ENCODE measurements at places on chromosomes 1 and 21.

DNA sequence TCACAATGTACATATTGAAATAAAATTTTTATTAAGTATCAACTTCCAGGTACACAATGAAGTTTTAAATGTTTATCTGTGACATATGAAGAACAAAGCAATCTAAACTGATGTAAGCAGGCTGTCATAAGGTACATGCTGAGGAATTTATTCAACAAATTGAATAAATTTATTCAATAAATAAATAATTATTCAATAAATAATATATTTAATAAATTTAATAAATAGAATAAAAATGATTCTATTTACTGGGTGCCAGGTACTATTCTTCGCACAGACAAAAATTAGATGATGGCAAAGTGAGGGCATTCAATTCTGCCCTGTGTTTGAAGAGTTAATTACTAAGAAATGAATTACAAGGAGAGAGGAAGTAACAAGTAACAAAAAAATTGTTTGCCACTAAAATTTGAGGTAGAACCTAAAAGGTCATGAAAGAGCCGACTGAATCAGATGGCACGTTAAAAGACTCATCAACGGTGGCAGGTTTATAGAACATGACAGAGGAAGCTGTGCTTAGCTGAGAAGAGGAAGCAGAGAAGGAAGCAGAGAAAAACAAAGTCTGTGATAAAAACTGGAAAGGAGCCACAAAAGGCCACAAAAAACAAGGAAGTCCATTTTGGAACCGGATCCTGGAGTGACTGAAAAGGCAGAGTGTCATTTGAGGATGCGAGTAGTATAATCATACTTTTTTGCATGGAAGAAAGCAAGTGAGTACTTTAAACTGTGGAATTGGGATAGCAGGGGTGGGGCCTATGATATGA lies 2.2 kb upstream of the USP24 start:
- no peak for DNase-seq

GRCh38 chr1:49166031-49166430 lies 389.3 kb upstream of the BEND5 start:
- no peak for DNase-seq

GRCh38 chr1:234885601-234886000 lies 243.0 kb downstream of the TOMM20 start:
- no peak for DNase-seq

- DNase-seq, result no peak
These were observed 224.8 kb downstream of the SIPA1L2 start for GRCh38 chr1:232404981-232405731.

DNA sequence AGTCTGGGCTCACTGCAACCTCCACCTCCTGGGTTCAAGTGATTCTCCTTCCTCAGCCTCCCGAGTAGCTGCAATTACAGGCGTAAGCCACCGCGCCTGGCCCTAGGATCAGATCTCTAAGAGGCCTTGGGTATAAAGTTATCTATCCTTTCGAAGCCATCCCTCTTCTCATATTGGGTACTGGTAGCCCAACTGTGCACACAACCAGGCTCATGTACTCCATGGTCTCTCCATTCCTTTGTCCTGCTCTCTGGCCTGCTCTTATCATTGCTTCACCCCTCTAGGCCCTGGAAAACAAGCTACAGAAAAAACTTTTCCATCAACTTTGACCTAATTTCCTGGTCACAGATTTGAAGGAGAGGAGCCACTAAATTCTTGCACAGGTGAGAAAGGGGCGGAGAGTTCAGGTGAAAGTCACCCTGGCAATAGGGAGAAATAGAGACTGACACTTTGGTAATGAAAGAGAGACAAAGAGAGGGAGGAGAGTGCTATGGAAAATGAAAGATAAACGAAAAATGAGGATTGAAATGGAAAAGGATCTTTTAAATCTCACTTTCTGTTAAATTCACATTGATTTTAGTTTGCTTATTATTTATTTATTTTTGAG lies 6.0 kb downstream of the TXNIP start:
- DNase-seq, result no peak

- no peak for DNase-seq
These were observed 28.6 kb upstream of the DUSP23 start for GRCh38 chr1:159752135-159752580.

- no peak for DNase-seq
These were observed 61.7 kb downstream of the ACP6 start for GRCh38 chr1:147608596-147608995.

DNA sequence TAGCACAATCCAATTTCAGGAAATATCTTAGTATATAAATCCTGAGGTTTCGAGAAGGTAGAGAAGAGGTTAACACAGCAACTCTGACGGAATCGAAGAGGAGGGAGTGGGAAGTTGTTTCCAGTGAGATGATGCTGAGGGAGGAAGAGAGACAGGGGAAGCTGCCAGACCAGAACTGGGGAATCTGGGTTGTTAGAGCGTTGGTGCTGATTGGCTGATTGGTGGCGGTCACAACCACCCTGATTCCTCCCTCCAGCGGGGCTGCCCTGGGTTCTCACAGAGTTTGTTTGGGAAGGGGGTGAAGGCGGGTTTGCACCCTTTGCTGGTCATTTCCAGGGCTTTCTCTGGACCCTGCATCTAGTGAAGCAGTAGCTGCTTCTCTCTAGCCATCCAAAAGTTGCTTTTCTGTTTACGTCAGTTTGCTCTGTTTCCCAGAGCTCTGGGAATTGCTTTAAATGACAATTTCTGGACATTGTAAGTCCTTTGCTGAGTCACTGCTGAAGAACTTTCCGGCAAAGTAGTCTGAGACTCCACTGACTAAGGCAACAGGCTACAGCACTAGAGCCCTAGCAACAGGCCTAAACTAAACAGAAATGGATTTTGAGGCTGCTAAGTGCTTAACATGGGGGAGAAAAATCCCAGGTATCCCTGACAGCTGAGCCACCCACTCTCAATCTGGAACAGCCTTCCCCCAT lies 90.1 kb downstream of the TENT5C start:
- DNase-seq, result no peak

- DNase-seq, result no peak
These were observed 430 bp downstream of the S100B start for GRCh38 chr21:46604329-46604974.

DNA sequence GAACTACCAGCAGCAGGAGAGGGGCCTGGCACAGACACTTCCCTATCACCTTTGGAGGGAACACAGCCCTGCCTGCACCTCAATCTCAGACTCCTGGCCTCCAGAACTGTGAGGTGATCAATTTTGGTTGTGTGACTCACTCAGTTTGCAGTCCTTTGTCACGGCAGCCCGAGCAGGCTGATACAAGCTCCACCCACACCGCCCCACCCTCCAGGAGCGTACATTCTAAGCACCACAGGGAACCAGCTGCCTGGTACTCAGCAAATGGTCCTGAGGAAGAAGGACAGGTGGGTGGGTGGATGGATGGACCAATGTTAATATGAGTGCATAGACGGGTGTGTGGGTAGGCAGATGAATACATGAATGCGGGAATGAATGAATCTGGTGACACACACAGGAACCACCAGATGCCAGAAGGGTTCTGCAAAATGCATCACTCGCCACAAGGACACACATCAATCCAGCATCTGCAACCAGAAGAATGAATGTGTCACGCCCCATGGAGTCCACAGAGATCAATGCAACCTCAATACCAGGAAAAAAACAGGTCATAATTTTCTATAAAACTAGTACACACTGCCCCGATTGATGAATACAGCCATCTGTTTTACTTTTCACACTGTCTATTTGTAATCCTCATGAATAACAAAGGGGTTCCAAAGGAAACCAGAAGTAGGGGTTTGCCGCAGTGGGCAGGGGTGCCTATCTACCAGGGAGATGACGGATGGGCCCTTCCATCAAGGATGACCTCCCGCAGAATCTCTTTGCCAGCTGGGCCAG lies 284.5 kb downstream of the NPHP4 start:
- DNase-seq, result no peak

DNA sequence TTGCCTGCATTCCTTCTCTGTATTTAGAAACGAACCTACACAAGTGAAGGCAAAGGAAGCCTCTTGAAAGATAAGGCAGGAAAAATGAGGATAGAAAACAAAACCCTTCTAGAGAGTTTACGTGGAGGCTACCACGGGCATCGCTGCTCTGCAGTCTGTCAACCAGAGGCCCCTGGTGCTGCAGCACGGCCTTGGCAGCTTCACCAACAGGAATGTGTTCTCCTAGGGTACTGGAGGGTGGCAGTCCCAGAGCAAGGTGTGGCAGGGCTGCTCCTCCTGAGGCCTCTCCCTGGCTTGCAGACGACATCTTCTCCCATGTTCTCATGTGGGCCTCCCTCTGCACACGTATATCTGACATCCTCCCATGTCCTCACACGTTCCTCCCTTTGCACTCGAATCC lies 57.6 kb upstream of the SAMD11 start:
- no peak for DNase-seq

DNA sequence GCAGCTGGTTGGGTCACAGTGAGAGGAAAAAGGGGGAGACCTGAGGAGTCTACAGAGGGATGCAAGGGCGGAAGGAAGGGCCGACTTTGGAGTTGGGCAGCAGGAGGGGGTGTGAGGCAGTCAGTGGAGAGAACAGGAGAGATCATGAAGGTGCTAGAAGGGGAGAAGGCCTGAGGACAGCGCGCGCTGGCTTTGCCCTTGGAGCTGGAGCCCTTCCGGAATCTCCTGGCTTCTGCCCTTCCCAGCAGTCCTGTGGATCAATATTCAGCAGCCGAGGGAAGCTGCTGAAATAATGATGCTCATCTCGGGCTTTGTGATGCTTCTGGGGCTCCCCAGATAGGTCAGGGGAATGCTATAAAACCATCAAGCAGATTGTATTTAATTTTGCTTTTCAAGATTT lies 26.7 kb downstream of the SLC37A1 start:
- DNase-seq, result no peak

GRCh38 chr1:244836584-244836983 lies 1.1 kb downstream of the COX20 start:
- DNase-seq, result no peak

GRCh38 chr1:171126504-171126903 lies 35.8 kb downstream of the FMO3 start:
- DNase-seq, result no peak

Data from stimulated activated CD8-positive, alpha-beta memory T cell treated with anti-CD3 and anti-CD28 coated beads, Interleukin-7, amount 100 ng/mL, for 4 hours (primary cell).